ENCODE measurements at places on chromosomes 5 and 9.

- DNase-seq = no peak
Measured at GRCh38 chr5:124650951-124651662, 95.3 kb downstream of the ZNF608 start.

- DNase-seq = no peak
Measured at GRCh38 chr5:14713476-14714390, 49.2 kb downstream of the OTULIN start.

DNA sequence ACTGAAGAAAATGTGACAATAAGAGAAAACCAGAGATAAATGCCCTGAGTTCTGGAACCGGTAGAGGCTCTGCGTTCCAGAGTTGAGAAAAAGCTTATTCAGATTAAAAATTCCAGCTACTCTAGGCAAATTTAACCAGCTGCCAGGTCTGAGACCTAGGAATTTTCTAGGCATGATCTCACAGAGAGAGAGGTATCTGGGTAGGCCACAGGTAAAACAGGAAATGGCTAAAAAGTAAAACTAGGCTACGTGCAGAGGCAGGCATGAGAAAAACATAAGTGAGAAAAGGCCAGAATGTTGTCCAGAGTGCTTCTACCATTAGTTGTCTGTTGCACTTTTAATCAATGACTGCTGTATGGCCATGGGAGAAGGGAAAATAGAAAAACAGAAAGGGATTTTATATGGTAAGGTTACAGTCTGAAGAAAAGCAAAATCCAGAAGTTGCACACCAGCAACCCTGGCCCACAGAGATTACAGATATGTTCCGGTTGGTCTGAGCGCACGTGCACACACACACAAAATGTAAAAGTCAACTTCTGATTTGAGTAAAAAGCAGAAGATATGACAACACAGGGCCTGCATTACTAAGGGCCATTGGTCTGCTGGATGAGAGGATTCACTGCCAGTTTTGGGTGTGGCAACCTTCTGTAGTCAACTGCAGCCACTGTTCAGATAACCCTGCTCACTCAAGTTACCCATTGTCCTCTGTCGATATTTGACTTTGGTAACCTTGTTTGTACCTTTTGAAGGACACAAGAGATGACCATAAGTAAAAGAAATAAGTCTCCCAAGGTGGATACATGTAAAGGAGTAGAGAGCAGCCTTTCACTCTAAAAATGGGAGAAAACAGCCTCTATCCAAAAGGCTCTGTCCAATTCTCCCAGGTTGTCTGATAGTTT is 266.0 kb downstream of the DTWD2 start:
- DNase-seq = no peak

- no peak for DNase-seq
Measured at GRCh38 chr5:177087398-177088005, 787 bp downstream of the FGFR4 start.

DNA sequence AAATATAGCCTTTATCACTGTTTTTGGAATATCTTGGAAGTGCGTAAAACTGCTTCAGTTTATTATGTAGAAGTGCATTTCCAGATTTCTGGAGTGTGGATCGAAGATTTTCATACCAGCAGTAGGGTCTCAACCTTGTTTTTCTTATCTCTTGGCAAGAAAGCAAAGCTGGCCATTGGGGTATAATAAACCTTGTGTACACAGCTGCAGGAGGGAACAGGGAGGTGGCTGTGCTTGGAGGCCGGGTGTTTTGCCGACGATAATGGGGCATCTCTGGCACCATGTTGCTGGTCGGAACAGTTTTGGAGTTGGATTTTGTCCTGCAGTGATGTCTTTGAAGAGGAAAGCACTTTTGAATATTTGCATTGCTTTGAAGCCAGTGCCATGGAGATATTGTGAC is 308.8 kb upstream of the DMRT1 start:
- DNase-seq = no peak

GRCh38 chr5:97458851-97459250 is 275.8 kb upstream of the RIOK2 start:
- DNase-seq = no peak

DNA sequence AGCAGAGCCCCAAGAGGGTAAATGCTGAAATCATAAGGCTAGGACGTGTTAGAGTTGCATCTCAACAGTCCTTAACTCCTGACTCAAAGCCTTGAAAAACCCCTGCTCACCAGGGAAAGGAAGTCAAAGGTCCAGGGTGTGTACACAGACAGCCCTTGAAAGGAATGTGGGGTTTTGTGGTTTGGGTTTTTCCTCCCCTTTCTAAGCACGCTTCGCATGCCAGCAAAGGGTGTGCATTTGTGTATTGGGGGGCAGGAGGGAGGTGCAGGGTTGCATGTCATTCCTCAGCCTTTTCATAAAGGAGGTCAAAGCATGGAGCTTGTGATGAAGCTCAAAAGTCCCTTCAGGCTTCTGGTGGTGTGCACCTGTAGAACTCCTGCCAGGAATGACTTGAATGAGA is 17.3 kb upstream of the XPA start:
- peak; percentile 36 for DNase-seq

DNA sequence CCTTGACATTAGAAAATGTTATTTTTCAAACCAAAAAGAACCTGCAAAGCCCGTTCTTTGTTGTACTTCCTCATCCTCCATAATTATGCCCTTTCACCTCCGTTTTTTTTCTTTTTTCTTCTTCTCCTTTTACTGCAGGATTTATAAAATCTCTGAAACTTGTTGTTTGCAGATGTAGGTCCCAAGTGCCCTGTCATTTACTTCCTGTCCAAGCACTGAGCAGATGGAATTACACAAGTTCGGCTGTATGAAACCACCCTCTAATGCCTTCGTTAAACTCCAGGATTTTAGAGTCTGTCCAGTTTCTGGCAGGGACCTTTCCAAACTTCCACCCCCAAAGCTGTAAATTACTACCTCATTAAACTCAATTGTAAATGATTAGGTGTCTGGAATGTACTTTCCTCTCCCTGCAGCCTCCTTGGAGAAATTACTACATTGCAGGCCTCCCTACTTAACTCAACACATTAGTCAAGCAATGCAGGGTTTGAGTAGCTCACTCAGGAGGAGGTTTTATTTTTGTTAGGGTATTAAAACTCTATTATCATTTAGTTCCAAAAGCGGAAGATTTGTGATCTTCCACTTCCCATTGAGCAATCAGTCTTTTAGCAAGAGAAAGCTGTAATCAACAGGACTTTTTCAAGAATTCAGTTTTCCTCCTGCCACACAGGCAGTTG is 125.6 kb upstream of the LPAR1 start:
- peak; percentile 7 for DNase-seq

- no peak for DNase-seq
Measured at GRCh38 chr5:39016587-39017275, 57.5 kb downstream of the RICTOR start.

- peak; percentile 66 for DNase-seq
Measured at GRCh38 chr5:100623719-100624118, 88.5 kb downstream of the FAM174A start.

DNA sequence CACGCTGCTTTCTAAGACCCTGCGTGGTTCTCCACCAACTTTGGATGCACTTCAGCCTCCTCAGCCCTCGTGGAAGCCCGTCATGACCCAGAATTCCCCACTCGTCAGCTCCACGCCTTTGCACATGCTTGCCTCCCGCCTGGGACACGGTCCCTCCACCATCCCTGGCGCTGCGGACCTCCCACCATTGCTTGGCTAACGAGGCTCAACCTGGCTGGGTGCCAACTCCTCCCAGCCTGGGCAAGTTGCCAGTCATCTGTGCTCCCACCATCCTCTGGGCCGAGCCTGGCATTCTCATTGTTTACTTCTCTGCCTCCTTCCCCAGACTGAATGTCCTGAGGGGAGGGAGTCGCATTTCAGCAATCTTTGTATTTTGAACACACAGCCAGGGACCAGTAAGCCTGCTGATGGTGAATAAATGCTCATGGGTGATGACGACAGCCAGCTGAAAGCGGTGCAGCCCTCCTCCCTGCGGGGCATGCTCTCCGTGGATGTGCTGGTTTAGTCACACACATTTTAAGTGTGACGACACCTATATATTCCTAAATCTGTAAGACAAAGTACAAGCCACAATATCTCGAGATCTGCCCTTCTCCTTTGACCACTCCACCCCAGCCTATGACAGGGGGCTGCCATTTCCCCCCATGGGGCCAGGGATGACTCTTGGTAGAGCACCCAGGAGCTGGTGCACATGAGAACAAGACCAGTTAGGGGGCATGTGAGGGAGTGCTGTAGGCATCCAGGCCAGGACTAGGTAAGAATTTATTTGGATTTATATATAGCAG is 37.6 kb downstream of the ANKRD33B start:
- no peak for DNase-seq

GRCh38 chr5:73376618-73377170 is 71.9 kb downstream of the FOXD1 start:
- DNase-seq = no peak

DNA sequence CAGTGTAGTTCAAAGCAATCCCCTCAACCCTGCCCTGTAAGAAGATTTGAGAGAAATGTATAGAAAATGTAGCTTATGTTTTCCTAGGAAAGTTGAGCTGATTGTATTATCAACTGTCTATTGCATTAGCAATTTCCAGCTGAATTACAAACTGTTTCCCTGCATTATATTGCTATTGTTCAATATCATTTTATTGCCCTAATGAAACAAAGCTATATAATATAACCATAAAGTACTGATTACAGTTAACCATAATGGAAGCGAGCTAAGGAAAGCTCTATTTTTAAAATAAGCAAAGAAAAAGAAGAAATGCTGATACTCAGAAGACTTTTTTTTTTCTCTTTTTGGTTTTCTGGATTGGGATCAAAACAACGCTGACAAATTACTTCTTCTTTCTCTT is 228.3 kb downstream of the EFNA5 start:
- no peak for DNase-seq

- DNase-seq = no peak
Measured at GRCh38 chr5:8341406-8341805, 472.5 kb downstream of the MTRR start.

DNA sequence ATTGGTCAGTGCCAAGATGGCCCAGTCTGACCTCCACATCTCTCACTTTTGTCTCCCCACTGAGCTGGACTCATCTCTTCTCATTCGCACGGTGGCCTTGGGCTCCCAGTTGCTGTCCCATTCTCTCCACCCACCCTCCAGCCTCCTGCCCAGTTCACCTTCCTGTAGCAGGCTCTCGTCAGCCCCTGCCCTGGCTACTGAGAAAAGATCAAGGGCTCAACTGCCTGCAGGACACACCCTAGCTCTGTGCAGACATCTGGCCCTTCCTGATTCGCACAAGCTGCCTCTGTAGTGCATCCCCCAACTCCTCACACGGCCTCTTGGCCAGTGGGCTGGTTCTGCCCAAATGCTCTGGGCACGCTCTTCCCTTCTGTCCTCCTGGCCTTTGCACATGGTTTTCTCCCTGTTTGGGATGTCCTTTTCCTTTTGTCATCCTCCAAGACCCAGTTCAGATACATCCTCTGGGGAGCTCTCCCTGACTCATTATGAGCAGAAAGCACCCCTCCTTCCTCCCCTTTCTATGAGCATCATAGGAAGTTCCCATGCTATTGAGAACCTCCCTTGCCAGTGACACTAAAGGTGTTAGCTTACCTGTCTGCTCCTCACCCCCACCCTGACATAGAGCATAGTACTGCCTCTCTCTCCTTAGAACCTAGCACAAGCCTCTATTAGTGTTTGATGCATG is 78.5 kb upstream of the TGFBR1 start:
- DNase-seq = no peak

GRCh38 chr5:172913117-172913850 is 45.9 kb upstream of the RPL26L1 start:
- no peak for DNase-seq

DNA sequence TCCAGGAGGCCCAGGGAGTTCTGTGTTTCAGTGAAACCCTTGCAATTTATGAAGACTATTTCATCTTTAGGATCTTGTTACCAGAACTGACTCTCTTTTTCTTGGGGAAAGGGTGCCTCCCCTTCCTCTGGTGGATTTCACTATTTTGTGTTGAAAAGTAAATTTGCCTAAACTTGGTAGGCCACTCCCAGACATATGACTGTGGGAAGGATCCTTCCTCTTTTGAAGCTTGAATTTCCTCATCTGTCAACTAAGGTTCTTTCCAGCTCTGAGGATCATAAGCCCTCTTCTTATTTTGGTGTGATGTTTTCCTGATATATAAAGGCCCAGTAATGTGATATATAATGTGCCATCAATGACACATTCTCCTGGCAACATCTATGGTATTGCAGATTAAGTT is 59.1 kb upstream of the ZFAND5 start:
- DNase-seq = peak; percentile 25

DNA sequence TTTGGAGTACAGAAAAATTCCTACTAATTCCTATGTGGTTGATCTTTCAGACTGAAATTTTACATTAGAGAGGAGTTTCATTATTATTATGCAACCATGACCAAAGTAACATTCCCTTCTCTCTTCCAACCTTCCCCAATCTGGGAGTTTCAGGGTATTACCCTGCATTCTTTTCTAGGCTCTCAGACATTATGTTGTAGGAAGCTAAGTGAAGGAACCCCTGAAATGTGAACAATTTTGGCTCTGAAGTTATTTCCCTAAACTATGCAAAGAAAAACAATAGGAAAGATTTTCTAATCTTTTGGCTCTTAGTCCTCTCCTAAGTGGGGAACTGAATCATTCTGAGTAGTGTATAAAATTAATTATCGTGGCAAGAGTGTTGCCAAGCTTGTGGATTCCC is 63.3 kb upstream of the ZFAND5 start:
- no peak for DNase-seq

DNA sequence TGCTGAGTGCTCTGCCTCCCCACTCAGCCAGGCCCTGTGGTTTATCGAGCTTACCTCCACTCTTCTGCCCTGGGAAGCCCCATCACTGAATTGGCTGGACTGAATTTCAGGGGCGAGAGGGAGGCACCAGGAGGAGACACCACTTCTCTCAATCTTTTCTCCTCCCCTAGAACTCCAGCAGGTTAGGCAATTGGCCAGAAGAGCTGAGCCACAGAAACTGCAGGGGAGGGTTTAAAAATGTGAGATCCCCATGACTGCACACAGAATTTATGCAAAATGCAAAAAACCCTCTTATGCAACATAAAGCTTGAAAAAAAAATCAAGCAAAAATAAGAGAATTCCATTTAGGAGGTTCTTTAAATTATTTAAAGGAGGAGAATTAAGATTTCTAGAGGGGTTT is 29.9 kb downstream of the TUT7 start:
- DNase-seq = no peak
